ENCODE measurements at places on chromosomes 12 and 14.

- peak; percentile 18 for DNase-seq
Observed at GRCh38 chr14:100890061-100890850, 13.3 kb downstream of the RTL1 start.

DNA sequence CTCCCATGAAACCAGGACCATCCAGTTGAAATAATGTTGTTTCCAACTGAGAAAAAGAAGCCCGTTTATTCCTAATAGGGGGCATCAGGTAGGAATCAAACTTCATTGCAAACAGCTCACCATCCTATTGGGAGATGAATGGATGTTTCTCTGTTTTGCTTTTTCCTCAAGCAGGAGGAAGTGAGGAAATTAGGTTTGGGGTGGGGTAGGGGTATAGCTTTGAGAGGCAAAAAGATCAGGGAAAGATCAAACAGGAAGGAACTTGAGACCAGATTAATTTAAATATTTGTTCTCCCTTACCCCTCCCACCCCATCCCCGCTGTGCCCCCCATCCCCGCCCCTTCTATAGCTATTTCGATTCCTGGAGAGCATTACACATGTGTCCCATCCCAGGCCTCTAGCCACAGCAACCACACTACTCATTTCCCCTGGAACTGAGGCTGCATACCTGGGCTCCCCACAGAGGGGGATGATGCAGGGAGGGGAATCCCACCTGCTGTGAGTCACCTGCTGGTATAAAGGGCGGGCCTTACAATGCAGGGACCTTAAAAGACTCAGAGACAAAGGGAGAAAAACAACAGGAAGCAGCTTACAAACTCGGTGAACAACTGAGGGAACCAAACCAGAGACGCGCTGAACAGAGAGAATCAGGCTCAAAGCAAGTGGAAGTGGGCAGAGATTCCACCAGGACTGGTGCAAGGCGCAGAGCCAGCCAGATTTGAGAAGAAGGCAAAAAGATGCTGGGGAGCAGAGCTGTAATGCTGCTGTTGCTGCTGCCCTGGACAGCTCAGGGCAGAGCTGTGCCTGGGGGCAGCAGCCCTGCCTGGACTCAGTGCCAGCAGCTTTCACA is at the start of gene IL23A:
TSS of gene IL23A (plus strand) at position 577 of the 850 bp plus-strand sequence. CDS start at position 738, 161 bp downstream.
- no peak for DNase-seq

DNA sequence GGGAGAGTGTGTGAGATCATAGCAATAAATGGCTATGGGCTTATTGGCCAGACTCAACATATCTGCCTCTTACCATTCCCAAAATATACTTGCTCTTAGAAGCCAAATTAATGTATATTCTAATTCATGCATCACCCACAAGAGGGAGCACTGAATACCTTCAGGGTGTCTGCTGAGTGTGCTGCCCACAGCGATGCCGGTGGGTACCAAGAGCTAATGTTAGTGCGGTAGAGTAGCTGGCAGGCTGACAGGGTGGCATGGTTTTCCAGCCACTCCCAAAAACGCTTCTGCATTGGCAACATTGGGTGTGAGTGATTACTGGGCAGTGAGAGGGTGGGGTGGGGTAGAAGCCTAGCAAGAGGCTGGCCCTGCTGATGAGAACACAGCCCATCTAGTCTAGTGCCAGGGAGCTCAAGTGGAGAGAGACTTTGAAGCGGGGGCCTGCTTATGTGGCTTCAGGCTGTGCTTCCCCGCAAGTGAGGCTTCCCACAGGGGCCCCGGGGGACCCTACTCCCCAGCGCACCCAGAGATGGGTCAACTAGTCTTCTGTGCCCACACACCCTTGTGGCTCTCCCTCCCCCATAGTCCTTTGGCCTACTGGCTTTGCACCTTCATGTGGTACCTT is 9.2 kb upstream of the PLEKHD1 start:
- DNase-seq, result no peak

DNA sequence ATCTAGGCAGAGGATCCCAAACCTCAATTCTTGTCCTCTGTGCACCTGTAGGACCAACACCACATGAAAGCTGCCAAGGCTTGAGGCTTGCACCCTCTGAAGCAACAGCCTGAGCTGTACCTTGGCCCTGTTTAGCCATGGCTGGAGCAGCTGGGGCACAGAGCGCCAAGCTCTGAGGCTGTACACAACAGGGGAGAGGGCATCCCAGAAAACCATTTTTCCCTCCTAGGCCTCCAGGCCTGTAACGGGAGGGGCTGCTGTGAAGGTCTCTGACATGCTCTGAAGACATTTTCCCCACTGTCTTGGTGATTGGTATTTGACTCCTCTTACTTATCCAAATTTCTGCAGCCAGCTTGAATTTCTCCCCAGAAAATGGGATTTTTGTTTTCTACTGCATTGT is 22.4 kb upstream of the PTPRO start:
- no peak for DNase-seq

DNA sequence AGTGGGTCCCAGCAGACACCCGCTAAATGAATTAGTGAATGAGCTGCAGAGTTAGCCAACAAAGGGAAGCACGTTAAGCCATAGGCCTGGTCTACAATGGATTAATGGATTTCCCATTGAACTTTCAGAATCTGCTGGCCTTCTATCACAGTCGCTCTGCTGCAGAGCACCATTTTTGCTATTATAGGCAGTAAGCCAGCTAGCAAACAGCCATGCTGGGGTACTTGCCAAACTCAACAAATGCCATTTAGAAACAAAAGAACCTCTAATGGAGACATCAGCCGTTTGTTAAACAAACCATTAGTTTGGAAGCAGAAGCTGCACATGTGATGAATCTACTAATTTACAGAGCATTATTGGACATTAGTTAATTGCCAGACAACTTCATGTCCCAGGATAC is 181.1 kb upstream of the STXBP6 start:
- no peak for DNase-seq

- DNase-seq, result peak; percentile 35
Observed at GRCh38 chr12:105418821-105419291, 88.4 kb downstream of the C12orf75 start.

DNA sequence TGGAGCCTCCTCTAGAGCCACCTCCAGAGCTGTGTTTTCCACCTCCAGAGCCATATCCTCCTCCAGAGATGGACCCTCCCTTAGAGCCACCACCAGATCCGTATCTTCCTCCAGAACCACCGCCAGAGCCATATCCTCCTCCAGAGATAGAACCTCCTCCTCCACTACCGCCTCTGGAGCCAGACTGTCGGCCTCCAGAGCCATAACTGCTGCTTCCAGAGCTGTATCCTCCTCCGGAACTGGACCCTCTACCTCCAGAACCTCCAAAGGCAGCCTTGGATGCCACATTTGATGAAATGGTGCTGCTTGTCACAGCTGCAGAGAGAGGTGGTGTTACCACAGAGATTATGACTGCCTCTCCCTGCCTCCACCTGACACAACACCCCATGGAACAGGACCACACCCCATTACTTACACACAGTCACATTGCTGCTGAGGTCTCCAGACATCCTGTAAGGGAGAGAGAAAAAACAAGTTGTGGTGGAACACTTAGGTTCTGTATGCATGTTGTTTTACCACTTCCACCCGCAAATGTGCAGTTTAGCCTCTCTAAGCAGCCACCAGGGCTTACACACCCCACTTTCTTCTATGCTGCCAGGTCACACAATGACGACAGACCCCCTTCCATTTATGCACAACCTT is 6.8 kb downstream of the KRT2 start:
- DNase-seq, result no peak
